Cerebellar nuclear complex (tissue), 1 donor: ENCODE measurements at places on chromosomes 2 and 18.

DNA sequence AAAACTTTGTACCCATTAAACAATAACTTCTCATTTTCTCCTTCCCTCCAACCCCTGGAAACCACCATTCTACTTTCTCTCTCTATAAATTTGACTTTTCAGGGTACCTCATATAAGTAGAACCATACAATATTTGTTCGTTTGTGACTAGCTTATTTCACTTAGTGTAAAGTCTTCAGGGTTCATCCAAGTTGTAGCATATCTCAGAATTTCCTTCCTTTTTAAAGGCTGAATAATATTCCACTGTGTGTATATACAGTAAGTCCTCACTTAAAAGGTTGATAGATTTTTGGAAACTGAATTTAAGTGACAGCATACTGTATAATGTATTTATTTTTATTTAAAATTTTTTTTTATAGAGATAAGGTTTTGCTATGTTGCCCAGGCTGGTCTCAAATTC is 13.9 kb downstream of the CASP10 start:
- no peak for DNase-seq

- no peak for DNase-seq
Measured at GRCh38 chr2:216761133-216761532, 65.8 kb upstream of the IGFBP5 start.

GRCh38 chr18:69143084-69143483 is 257.6 kb upstream of the DOK6 start:
- DNase-seq: no peak

DNA sequence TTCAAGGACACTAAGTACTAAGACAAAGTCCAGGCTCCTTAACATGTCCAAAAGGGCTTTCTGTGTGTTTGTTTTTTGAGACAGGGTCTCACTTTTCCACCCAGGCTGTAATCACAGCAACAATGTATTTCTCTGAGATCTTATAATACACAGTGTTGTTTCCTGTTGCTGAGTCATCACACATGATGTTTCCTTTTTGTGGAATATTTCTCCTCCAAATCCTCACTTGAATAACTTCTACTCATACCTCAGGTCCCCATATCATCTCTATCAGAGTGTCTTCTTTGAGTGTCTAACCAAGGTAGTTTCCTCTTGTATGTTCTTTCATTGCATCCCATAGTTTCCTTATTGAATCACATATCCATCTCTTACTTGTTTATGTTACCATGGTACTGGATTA is 632.0 kb upstream of the PIK3C3 start:
- no peak for DNase-seq

- DNase-seq: no peak
Measured at GRCh38 chr2:239715606-239716005, 309.5 kb downstream of the NDUFA10 start.

- DNase-seq: no peak
Measured at GRCh38 chr2:46122318-46122976, 174.8 kb upstream of the EPAS1 start.

- DNase-seq: no peak
Measured at GRCh38 chr2:114729026-114729425, 286.6 kb downstream of the DPP10 start.
